Stimulated activated CD4-positive, alpha-beta T cell treated with anti-CD3 and anti-CD28 coated beads, Interleukin-4, amount 100 ng/mL, for 4 hours (primary cell): ENCODE measurements at places on chromosomes 2 and 18.

DNA sequence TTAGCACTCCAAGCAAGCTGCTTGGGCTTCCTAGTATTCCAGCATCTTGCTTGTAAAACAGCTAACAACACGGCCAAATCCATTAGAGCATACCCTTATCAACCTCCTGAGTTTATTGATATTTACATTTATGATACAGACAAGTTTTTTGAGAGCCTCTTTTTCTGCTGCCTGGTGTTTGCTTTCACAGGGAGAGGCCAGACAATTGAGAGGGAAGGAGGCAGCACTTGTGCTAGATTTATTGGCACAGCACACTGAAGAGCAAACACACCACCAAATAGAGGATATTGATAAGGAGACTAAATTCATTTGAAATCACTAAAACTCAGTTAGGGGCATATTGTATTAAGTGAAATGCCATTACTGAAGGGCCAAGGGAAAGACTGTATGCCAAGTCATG, 1142.3 kb upstream of the FANCL start:
- no peak for DNase-seq

DNA sequence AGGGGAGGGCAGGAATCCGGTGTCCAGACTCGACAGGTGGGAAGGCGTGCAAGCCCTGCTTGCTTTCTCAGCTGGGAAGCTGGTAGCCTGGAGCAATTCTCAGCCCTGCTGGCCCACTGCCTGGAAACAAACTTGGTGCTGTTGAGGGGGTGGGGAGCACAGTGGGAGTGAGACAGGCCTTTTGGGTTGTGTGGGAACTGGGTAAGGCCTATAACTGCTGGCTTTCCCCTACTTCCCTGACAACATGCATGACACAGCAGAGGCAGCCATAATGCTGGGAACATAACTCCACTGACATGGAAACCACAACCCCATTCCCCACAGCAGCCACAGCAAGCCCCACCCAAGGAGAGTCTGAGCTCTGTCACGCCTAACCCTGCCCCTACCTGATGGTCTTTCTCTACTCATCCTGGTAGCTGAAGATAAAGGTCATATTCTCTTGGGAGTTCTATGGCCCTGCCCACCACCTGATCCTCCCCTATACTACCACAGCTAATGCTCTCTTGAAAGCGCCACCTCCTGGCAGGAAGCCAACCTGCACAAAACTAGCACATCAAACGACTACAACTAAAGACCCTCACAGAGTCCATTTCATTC, 122.9 kb upstream of the ACVR1C start:
- DNase-seq: peak; percentile 12

- no peak for DNase-seq
These were observed 729.6 kb upstream of the ZNF804A start for GRCh38 chr2:183868707-183869106.

- no peak for DNase-seq
These were observed 35.4 kb downstream of the NPC1 start for GRCh38 chr18:23550898-23551297.

GRCh38 chr18:24009651-24010333, 4.8 kb upstream of the TTC39C start:
- no peak for DNase-seq

- no peak for DNase-seq
These were observed 120.8 kb downstream of the LTBP1 start for GRCh38 chr2:33067598-33067997.

DNA sequence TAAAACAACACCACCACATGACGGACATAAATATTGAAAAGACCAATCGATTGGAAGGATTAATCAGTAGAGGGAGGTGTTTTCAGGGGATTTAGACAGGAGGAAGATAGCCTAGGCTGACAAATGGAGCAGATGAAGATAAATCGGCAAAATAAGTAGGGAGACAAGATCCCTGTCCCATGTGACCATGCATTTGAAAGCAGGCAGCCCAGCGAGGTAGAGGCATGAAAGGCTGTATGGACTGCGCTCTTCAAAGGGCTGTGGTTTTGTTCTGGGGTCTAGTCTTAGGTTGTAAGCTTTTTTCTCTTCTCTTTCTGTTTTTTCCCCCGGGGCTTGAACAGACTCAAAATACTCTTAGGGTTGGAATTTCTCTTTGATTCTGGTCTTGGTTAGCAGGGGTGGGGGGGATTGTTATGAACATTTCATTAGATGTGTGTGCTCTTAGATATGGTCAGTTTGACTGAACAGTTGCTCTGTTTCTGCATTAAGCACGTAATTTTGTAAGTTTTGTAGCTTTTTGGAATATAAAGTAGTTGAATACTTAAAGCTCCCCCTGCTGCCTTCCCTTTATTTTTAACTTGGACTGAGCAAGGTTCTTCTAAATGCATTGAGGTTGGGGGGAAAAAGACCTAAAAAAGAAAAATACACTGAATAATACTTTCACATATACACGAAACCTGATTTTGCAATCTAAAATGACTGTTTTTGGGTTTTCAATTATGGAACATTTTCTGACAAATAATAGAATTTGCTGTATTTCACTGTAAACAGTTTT, 32.2 kb downstream of the ZNF532 start:
- DNase-seq: no peak

GRCh38 chr2:213958086-213958485, 452.8 kb upstream of the VWC2L start:
- DNase-seq: no peak

GRCh38 chr2:101622210-101623030, 75.1 kb upstream of the MAP4K4 start:
- DNase-seq: no peak

- DNase-seq: no peak
These were observed 10.0 kb downstream of the PPP4R1 start for GRCh38 chr18:9604348-9604747.

DNA sequence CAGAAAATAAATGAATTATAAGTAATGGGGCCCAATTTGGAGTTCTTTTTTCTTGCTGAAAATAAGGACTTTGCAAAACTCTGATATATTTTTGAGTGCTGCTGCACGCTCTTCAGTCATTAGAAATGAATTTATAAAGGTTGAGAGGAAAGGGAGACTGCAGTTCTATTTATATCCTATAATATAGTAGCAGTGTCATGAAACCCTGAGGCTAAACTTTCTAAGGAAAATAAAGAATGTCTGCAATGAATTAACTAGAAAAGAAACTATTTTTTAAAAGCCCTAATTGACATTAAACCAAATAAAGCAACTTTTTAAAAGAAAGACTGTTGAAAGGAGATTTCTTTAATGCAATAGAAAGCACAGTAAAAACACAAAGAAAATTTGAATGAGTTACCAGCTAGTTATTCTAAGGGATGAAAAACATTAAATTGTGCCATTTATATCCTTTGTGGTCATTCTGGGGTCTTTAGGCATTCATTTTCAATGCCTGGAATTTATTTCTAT, 1072.8 kb upstream of the TMEFF2 start:
- DNase-seq: no peak

GRCh38 chr2:233464056-233464455, 102.5 kb downstream of the USP40 start:
- no peak for DNase-seq

DNA sequence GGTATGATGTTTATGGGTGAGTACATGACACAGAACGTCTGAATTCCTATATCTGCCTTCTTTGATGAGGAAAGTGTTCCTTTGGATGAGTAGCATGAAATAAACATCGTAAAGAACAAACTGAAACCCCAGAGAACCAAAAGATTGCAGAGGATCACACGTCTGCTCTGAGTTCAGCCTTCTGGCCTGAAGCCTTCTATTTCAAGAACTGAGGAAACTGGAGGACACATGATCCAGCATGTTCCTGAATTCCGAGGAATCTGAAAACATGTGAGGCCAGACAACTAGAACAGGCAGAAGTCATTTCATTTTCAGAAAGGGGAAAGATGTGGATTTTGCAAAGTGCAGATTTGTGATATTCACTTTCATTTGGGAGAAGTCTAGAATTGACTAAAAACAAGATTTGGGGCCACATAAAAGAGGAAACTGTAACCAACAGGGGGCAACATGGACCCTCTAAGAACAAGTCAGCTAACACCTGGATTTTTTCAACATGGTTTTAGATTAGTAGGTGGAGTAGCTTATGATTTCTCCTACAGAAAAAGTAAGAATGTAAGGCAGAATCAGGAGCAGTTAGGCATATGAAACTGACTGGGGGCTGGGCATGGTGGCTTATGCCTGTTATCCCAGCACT, 8.3 kb downstream of the SULT6B1 start:
- no peak for DNase-seq

GRCh38 chr2:109636317-109636716, 22.2 kb downstream of the SOWAHC start:
- DNase-seq: no peak

- DNase-seq: no peak
These were observed 8.0 kb upstream of the TMEM177 start for GRCh38 chr2:119671016-119671415.

DNA sequence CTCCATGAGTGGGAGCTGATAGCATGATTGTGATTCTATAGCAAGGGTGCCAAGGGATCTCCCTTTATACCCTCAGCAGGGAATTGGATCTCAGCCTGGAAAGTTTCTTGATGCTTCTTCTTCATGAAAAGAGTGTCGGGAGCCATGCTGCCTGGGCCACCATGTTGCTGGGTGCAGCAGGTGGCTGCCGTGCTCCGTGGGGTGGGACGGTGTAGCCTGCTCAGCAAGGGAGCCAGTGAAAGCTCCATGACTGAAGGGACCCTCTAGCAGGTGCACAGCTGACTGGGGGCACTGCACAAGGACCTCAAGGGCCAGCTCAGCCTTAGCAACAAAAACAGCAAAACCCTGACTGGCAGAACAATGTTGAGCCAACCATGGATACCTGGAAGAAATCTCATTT, 368.9 kb upstream of the HS6ST1 start:
- no peak for DNase-seq

DNA sequence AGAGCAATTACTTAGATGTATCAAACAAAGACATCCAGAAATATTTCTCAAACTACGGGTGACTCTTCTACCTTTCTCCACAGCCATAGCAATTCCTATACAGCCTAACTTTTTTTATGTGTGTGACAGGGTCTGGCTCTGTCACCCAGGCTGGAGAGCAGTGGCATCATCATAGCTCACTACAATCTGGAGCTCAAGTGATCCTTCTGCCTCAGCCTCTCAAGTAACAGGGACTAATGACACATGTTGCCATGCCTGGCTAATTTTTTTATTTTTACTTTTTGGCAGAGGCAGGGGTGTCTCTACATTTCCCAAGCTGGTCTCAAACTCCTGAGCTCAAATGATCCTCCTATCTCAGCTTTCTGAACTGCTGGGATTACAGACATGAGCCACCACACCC, 328.9 kb upstream of the NT5C1B start:
- DNase-seq: no peak

GRCh38 chr18:8999872-9000271, 102.6 kb upstream of the NDUFV2 start:
- DNase-seq: no peak

GRCh38 chr2:115939902-115940301, 1497.5 kb downstream of the DPP10 start:
- no peak for DNase-seq

- no peak for DNase-seq
These were observed 11.4 kb upstream of the GAREM1 start for GRCh38 chr18:32482117-32482516.

DNA sequence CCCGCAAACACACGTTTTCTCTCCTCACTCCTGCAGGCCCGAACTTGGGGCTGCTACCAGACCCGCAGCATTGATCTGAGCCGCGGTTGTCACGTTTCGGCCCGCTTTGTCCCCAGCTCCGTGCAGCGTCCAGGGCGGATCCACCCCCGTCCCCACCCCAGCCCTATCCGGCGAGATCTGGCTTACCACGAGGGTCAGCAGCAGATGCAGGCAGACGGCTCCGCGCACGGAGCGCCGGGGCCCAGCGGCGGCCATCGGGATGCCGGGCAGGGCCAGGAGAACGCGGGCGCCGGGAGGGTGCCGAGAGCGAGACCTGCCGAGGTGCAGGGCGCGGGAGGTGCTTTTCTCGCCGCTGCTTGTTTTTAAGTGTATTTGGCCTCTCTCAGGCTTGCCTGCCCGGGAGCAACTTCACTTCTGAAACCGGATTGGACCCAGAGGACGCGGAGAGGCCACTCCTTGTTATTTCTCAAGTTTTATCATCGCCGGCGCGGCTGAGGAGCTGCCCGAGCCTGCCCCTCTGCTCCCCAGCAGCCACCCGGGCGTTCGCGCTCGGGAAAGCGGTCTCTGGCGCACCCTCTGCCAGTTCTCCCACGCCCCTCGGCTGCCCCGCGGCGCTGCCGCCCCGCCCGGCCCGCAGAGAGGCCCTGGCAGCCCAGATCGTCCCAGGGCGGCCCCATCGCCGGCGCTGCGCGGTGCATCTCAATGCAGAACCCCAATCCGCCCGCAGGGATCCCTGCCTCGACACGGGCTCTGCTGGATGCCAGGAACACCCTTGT, at the start of gene DSC3:
DSC3 (minus strand) TSS at position 337 of the 776 bp plus-strand sequence; CDS start at position 255, 82 bp downstream.
- no peak for DNase-seq

DNA sequence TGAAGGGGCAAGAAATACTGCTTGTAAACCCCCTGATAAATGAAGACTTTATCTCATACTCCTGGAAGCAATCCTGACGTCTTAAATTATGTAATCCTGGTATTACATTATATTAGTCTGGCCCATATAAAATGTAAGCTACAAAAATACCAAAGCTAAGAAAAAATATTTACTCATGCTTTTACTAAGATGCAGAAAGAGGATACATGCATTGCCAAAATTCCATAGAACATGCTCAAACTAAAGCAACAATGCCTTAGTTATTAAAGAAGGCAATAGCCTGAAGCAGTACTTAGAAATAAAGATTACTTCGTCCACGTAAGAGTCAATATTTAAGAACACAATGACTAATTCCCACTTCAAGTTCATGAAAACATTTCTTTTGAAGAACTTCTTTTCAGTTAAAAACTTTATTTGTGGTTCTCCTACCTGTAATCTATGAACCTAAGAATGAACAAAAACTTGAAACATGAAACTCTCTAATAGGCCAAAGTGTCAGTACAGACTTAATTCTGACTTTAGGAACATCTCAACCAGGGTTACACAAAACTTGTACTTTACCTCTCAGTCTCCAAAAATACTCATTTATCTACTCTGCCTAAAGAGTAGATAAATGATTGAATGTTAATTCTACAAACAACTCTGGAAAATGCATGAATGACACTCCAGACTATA, 117.3 kb downstream of the THADA start:
- no peak for DNase-seq

DNA sequence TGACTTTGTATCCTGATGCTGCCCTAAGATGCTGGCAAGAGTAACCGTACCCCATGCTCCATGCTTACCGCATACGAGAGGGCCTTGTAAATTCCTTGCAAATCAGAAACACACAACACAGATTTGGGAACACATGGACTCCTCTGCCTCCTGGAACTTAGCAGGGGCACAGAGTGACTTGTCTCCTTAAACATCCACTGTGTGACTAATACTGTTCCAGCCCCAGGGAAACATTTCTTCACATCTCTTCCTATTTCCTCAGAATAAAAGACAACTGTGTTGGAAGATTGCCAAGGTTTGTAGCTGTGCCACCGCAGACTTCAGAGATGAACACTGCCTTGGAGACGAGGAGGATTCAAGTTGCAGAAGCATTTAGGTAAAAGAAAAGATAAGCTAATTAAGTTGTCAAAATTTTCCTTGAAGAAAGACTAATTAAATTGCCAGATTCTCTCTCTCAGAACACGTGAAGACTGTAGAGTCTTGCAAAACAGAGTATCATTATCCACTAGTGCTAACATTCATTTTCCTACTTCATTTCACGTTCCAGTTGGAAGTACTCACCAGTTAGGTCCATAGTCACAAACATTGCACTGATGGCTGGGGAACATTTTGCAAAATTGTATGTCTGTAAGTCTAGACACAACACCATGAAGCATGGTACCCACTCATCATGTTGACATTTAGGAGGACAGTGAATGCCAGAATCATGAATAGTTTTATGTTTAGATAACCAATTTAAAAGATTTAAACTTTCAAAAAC, 188.8 kb downstream of the TSN start:
- no peak for DNase-seq
